ENCODE measurements at places on chromosomes 6 and 20. TPM values are rescaled to one million over a fixed set of nuclear protein-coding genes. Genes with fewer than 3 reads are reported as not detected.

The OR2J3 gene
- not detected for total RNA-seq

The LHFPL5 gene
- not detected for total RNA-seq

The NRSN1 gene
- total RNA-seq = not detected

The KDM1B gene
- 17.8 TPM for total RNA-seq

Data from placental epithelial cell (primary cell).